Activated CD8-positive, alpha-beta T cell treated with anti-CD3 and anti-CD28 coated beads for 36 hours (primary cell): ENCODE measurements at places on chromosomes 3 and 15. TPM values are rescaled to one million over a fixed set of nuclear protein-coding genes. Genes with fewer than 3 reads are reported as not detected.

GRCh38 chr3:20320489-20320888 lies 134.5 kb upstream of the SGO1 start:
- DNase-seq, result no peak
- H3K36me3 ChIP-seq, result no peaks in the 10 kb centered on the region
- H3K4me1 ChIP-seq, result no peaks in the 10 kb centered on the region
- H3K4me3 ChIP-seq, result no peak overlapping the region
- H3K27ac ChIP-seq, result no peak overlapping the region

DNA sequence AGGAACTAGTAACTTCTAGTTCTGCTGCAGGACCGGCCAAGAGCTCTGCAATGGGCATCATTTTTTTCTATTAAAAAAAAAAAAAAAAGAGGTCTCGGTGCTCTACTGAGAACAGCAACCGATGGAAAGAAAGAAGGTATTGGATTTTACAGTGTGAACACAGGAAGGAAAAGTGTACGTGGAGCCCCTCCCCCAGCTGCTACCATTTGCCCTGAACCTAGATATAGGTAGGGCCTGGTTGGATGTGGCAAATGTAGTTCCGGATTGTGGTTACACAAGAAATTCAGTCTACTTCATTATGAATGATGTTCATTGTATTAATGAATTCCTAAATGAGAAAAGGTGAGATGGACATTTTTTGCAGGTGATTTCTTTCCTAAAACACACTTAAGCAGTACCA lies 17.9 kb upstream of the PPARG start:
- no peaks in the 10 kb centered on the region for H3K36me3 ChIP-seq
- DNase-seq, result no peak
- H3K27me3 ChIP-seq, result peaks cover 8% of the 10 kb centered on the region

- no peak for DNase-seq
- H3K36me3 ChIP-seq, result no peaks in the 10 kb centered on the region
- no peaks in the 10 kb centered on the region for H3K27me3 ChIP-seq
- no peak overlapping the region for H3K27ac ChIP-seq
- peaks cover 4% of the 10 kb centered on the region for H3K4me1 ChIP-seq
These were observed 120.0 kb downstream of the SLCO3A1 start for GRCh38 chr15:91973481-91973880.

DNA sequence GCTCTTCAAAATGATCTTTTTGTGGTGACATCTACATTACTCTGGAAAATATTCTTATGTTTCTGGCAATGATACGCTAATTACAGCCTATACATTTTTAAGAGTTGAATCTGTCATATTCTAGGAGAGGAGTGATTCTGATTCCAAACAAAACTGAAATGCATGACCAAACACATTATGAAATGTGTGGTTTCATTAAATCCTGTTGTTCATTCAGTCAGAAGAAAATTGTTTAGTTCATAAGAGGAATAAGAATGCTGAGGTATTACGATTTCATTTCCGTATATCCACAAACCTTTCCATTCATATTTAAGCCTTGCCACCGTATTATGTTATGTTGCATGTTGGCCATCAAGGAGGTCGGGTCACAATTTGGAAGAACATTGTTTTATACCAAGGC lies 345.1 kb downstream of the FEZF2 start:
- H3K36me3 ChIP-seq, result no peaks in the 10 kb centered on the region
- no peaks in the 10 kb centered on the region for H3K4me1 ChIP-seq
- H3K27me3 ChIP-seq, result peaks cover 2% of the 10 kb centered on the region

- no peaks in the 10 kb centered on the region for H3K36me3 ChIP-seq
- H3K27ac ChIP-seq, result no peak overlapping the region
- no peak overlapping the region for H3K4me3 ChIP-seq
- no peak for DNase-seq
- H3K27me3 ChIP-seq, result no peaks in the 10 kb centered on the region
These were observed 160.8 kb downstream of the EPHB1 start for GRCh38 chr3:134955874-134956273.

DNA sequence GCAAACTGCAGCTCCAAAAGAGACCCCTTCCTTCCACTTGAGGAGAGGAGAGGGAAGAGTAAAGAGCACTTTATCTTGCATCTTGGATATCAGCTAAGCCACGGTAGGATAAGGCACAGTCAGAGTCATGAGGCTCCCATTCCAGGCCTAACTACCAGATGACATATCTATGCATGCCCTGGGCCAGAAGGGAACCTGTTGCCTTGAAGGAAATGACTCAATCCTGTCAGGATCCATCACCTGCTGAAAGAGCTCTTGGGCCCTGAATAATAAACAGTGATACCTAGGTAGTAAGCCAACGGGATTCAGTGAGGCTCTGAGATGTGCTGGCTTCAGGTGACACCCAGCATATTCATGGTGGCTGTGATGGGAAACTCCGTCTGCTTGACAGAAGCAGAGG lies 118.5 kb upstream of the EPHA3 start:
- H3K4me3 ChIP-seq, result no peak overlapping the region
- H3K27ac ChIP-seq, result no peak overlapping the region
- H3K36me3 ChIP-seq, result no peaks in the 10 kb centered on the region
- no peak for DNase-seq
- H3K4me1 ChIP-seq, result no peaks in the 10 kb centered on the region
- H3K27me3 ChIP-seq, result no peaks in the 10 kb centered on the region

- DNase-seq, result no peak
- no peak overlapping the region for H3K4me3 ChIP-seq
- no peaks in the 10 kb centered on the region for H3K36me3 ChIP-seq
- no peaks in the 10 kb centered on the region for H3K4me1 ChIP-seq
- peaks cover 2% of the 10 kb centered on the region for H3K27me3 ChIP-seq
These were observed 90.7 kb downstream of the C3orf70 start for GRCh38 chr3:185062191-185062590.

GRCh38 chr3:71984843-71985613 lies 200.1 kb upstream of the PROK2 start:
- DNase-seq, result peak; percentile 61
- H3K4me3 ChIP-seq, result peak overlapping the region; percentile 2
- H3K27ac ChIP-seq, result peak overlapping the region; percentile 46
- H3K36me3 ChIP-seq, result no peaks in the 10 kb centered on the region

- no peak overlapping the region for H3K27ac ChIP-seq
- no peak for DNase-seq
- no peaks in the 10 kb centered on the region for H3K4me1 ChIP-seq
- peaks cover 6% of the 10 kb centered on the region for H3K27me3 ChIP-seq
These were observed 645.8 kb upstream of the NR2F2 start for GRCh38 chr15:95684693-95685115.

DNA sequence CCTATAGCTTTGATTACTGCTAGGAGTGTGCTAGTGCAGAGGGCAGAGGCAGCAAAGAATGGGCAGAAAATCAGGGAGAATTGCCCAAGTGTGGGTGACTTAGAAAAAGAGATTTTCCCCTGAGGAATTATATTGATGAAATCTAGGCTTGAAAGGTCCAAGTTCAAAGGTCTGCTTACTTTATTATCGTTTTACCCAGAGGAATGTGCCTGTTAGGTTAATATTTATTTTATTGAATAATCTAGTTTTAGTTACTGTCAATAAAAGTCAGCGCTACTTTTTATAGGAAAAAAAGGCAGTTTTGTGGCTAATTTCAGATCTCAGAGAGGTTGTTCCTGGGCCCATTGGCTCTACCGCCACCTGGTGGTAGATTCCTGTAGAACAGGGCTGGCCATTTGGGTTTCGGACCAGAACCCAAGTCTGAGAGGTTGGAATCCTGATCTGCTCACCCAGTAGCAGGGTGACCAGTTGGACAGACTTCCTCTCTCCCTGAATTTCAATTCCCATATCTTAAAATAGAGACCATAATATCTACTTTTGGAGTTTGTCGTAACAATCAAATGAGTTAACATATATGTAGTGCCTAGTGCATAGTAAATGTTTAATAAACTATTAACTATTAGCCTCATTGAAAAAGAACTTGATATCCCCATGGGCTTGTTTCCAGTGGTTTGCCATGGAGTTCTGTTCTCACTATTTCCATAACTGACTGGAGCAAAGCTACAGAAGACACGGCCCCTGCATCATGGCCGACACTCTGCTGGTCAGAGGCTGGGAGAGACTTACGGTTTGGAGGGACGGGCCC lies 62.7 kb upstream of the ZNF148 start:
- H3K4me1 ChIP-seq, result no peaks in the 10 kb centered on the region
- H3K27me3 ChIP-seq, result no peaks in the 10 kb centered on the region
- H3K27ac ChIP-seq, result no peak overlapping the region
- H3K4me3 ChIP-seq, result no peak overlapping the region
- no peaks in the 10 kb centered on the region for H3K36me3 ChIP-seq

DNA sequence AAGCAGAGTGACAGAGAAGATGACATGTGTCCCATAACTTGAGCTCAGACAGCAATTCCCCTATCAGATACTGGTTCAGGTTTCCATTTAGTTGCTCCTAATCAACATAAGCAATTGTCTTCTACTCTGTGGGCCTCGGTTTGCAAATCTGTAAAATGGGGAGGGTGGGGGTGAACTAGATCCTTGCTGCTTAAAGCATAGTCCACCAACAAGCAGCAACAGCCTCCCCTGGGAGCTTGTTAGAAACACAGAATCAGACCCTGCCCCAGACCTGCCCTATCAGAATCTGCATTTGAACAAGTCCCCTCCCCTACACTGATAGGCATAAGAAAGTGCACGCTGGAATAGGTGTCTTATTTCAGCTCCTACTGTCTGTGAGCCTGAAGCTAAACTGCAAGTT lies 87.8 kb downstream of the CEMIP start:
- H3K4me1 ChIP-seq, result no peaks in the 10 kb centered on the region
- H3K27ac ChIP-seq, result no peak overlapping the region
- no peak overlapping the region for H3K4me3 ChIP-seq
- H3K27me3 ChIP-seq, result no peaks in the 10 kb centered on the region
- H3K36me3 ChIP-seq, result no peaks in the 10 kb centered on the region

GRCh38 chr3:163011596-163011995 lies 1515.0 kb downstream of the OTOL1 start:
- no peaks in the 10 kb centered on the region for H3K4me1 ChIP-seq
- H3K4me3 ChIP-seq, result no peak overlapping the region
- H3K36me3 ChIP-seq, result no peaks in the 10 kb centered on the region
- no peaks in the 10 kb centered on the region for H3K27me3 ChIP-seq

DNA sequence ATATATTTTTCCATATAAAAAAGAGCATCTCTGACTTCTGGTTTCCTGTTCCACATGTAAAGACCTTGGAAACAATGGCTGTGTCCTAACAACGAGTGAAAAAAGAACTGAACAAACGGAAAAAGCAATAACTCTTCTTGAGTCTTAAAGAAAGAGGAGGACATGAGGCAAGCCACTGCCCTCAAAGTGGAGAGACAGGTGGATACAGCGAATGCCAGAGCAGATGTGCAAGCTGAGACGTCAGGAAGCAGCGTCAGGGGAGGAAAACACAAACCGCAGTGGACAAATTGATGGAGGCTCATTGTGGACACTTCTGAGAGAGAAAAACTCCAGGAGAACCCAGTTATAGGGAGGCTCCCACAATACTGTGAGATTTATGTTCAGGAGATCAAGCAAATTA lies 208.0 kb upstream of the MME start:
- H3K27me3 ChIP-seq, result no peaks in the 10 kb centered on the region
- H3K4me1 ChIP-seq, result no peaks in the 10 kb centered on the region
- no peak overlapping the region for H3K4me3 ChIP-seq

DNA sequence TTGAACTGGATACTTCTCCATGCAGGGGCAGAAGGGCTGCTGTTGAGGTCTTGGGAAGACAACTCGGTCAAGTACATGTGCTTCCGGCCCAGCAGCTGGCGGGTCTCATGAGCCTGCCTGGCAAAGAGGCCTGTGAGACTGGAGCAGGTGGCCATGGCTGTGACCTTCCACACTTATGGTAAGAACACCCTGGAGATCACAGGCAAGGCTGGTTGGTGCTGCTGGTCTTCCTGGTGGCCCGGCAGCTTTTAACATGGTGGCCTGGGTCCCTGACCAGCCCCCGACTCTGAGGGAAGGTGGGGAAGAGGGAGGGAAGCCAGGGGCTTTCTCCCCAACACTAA lies 15.4 kb downstream of the CHRD start:
- H3K27me3 ChIP-seq, result peaks cover 1% of the 10 kb centered on the region
- DNase-seq, result no peak
- no peaks in the 10 kb centered on the region for H3K4me1 ChIP-seq
- H3K27ac ChIP-seq, result no peak overlapping the region
- no peaks in the 10 kb centered on the region for H3K36me3 ChIP-seq

DNA sequence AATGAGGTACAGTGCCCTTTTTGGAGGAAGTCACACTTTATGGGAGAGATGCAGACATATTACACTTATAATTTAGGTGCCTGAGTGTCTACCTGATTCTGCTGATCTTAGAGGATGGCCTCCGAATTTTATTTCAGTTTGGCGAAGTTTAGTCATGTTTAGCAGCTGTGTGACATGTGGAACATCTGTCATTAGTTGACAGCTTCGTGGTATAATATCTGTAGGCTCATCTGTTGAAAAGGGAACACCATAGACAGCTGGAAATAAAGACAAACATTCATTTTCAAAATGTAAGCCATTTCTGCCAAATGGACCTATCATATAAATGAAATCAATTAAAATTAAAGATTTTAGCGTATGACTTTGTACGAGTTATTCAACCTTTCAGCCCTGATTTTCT lies 165.4 kb downstream of the CFAP20DC start:
- no peak overlapping the region for H3K4me3 ChIP-seq
- no peaks in the 10 kb centered on the region for H3K36me3 ChIP-seq
- peaks cover 2% of the 10 kb centered on the region for H3K27me3 ChIP-seq

DNA sequence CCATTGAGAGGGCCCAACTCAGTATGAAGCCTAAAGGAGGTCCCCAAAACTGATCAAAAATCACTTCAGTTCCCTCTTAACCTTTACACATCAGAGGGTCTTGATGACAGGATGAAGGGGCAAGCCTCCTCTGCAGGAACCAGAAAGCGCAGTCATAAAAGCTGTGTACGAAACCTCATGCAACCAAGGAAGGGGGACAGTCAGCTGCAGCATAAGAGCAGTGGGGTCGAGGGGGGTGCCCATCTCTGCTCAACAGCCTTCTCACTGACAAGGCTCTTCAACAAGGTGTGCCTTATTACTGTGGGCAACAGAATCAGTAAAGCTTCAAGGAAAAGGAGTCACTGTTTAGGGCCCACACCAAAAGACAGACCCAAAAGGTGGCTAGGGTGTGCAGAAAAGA lies 3.9 kb downstream of the POC1A start:
- peaks cover 10% of the 10 kb centered on the region for H3K36me3 ChIP-seq
- H3K4me1 ChIP-seq, result peaks cover 13% of the 10 kb centered on the region
- no peaks in the 10 kb centered on the region for H3K27me3 ChIP-seq
- no peak overlapping the region for H3K27ac ChIP-seq

The SPTBN5 gene
- 0.11 TPM for total RNA-seq

The MESP2 gene
- not detected for total RNA-seq

The RPP25 gene
- 7.0 TPM for total RNA-seq

The GOLGA6L7 gene
- not detected for total RNA-seq
